Kidney (tissue), 22 donors: ENCODE measurements at places on chromosomes 7 and 10. TPM values are rescaled to one million over a fixed set of nuclear protein-coding genes. Genes with fewer than 3 reads are reported as not detected.

DNA sequence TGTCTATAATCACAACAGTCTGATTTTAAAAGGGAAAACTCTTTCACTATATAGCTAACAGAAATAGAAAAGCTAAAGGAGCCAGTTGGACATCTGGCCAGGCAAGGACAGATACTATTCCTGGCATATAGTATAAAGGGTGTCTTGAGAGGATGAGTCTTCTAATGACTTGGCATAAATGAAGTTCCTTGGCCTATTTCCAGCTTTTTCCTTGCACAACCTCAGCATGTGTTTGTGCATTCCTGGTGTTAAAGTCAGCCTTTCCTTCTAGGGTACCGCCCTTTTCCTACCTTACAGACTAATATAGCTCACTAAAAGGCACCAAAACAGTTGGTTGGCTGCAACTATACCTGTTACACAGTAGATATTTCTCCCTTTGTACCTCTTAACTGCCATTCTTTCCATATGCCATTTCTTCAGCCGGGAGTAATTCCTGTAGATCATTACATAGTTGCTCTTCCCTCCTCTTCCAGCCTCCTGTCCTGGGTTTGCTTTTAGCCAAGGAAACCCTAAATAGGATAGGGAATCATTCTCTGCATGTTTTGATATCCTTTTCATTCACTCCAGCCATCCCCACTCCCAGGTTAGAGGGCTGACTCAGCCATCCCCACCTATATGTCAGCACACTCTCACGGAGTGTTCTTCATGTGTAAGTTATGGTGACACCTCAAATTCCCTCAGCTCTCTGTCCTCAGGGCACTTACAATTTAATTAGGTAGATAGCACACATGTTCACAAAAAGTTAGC is 102.1 kb upstream of the MDFIC start:
- H3K4me1 ChIP-seq, result no peaks in the 10 kb centered on the region
- DNase-seq, result no peak
- no peak overlapping the region for H3K27ac ChIP-seq
- H3K27me3 ChIP-seq, result no peaks in the 10 kb centered on the region

- no peaks in the 10 kb centered on the region for H3K4me1 ChIP-seq
- H3K27ac ChIP-seq, result no peak overlapping the region
- H3K36me3 ChIP-seq, result no peaks in the 10 kb centered on the region
- no peak for DNase-seq
Observed at GRCh38 chr7:157279741-157280215, 57.0 kb upstream of the DNAJB6 start.

DNA sequence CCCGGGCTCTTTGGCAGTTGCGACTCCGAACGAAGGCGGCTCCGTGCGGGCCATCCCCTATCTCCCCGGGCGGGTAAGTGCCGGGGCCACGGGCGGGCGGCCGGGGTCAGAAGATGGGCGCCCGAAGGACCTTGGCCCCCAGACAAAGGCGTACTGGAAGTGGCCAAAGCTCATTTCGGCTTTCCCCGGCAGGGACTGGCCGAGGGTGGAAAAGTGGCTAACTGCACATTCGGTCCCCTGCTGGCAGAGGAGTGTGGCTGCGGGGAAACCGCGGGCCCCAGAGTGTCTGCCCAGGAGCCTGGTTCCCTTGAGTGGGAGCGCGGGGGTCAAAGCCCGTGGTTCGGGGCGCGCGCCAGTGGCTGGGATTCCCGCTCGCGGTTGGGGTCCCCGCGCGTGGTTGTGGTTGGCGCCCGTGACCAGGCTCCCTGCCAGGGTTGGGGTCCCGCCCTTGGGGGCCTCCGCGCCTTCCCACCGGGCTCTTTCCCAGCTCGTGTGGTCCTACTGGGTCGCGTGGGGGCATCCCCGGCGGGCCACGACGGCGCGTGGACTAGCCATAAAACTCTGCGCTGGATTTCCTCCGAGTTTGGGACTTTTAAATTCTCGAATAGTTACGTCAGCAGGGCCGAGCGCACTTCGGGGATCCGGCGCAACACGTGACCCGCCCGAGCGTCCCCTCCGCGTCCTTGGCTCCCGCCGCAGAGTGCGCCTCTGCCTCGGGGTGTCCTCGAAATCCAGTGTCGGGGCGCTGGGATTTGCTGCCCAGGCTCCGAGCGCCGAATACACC is 124.4 kb downstream of the TACC2 start:
- peak overlapping the region; percentile 66 for H3K4me3 ChIP-seq
- no peaks in the 10 kb centered on the region for H3K36me3 ChIP-seq
- H3K27ac ChIP-seq, result peak overlapping the region; percentile 89
- no peaks in the 10 kb centered on the region for H3K4me1 ChIP-seq

The IFIT3 gene
- total RNA-seq, result 20.1 TPM
